ENCODE measurements at places on chromosomes 3 and 15.
A peak's percentile ranks its signal among the peaks of the same experiment; 100 is the strongest.

- no peak for DNase-seq
Observed at GRCh38 chr3:142022381-142022780, 127.0 kb downstream of the TFDP2 start.

- no peak for DNase-seq
Observed at GRCh38 chr3:156727519-156728205, 53.3 kb downstream of the TIPARP start.

DNA sequence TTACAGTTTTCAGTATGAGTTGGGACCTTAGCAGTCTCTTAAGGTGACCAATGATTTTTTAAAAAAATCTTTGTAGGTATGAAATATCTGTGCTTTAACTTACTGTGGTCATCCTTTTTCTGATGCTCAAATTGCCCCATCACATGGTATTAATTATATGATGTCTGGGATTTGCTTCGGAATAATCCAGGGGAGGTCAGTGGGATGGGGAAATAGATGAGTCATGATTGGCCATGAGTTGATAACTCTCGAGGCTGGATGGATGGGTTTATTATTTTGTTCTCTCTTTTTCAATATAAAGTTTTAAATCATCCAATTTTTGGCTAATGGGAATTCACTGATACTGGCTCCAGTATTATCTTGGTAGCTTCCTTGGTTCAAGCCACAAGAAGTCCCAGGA lies 370.3 kb upstream of the TPM1 start:
- no peak for DNase-seq

GRCh38 chr3:181362378-181362777 lies 349.3 kb upstream of the SOX2 start:
- DNase-seq: no peak

- DNase-seq: no peak
Observed at GRCh38 chr3:148631124-148631903, 66.4 kb upstream of the AGTR1 start.

- DNase-seq: no peak
Observed at GRCh38 chr3:133996251-133996661, 33.5 kb downstream of the SLCO2A1 start.

GRCh38 chr3:52044869-52045619 lies 11.3 kb downstream of the DUSP7 start:
- no peak for DNase-seq

DNA sequence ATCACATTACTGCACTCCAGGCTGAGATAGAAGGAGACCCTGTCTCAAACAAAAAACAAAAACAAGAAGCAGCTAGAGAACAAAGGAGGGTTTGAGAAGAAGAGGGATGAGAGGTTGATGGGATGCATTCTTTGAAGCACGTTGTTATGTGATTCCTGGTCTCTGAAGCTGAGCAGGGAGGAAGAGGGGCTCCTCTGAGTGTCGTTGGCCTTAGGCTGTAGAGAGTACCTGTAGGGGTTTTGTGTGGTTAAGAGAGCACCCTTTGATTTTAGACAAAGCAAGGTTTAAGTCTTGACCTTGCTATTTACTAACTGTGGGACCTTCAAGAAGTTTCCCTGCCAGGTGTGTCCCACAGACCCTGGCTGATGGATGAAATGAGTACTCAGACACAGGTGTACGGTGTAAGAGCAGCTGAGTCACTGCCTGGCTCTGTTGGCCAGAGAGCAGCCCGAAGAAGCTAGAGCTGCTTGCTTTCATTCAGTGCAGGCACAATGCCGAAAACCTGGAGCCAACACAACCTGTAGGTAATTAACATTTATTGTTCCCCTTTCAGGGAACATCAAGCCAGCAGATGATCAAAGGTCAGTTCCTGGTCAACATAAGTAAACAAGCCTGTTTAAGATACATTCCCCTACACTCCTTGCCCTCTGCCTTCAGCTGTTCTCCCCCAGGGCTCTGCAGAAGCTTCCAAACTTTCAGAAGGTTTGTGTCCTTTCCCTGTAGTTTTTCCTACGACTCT lies 67.2 kb downstream of the LRRK1 start:
- DNase-seq: no peak

DNA sequence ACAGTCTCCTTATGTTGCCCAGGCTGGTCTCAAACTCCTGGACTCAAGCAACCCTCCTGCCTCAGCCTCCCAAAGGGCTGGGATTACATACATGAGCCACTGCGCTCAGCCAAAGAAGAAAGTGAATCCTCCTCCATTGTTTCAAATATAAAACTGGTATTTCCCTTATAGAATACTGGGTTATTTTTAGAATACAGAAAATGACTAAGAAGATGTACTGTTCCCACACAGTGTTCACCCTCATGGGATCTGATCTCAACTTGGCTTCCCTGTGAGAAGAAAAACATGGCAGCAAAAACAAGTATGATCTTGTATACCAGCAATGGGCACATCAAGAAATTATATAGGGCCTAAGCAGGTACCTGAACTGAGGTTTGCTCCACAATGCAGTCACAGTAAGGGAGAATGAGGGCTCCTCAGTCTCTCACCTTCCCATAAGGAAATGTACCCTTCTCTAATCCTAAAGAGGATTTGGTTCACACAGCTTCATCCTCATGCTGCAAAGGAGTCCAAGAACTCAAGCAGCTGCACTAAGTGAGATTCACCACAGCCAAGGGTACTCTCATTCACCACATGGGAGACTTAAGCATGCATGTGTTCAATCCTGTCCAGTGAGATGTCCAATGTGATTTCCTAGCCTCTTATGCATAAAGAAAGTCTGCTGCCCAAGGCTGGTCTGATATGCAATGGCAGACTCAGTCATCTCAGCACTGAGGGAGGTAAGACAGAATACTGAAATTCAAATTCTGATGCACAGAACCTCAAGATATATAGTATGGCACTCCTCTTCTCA lies 25.8 kb downstream of the USP4 start:
- DNase-seq: no peak

GRCh38 chr3:101963902-101964362 lies 114.6 kb downstream of the NFKBIZ start:
- no peak for DNase-seq

GRCh38 chr15:45378149-45378912 lies at the start of gene GATM:
Gene GATM, minus strand, starts transcription at chr15:45378544. Its CDS starts 91 bp downstream, at chr15:45378453.
- DNase-seq: peak; percentile 83

All from posterior cingulate gyrus (tissue), 11 donors.